ENCODE measurements at places on chromosomes 12 and 14.

- peak; percentile 38 for DNase-seq
Measured at GRCh38 chr12:130335517-130336392, 1.9 kb upstream of the PIWIL1 start.

- no peak for DNase-seq
Measured at GRCh38 chr12:14138495-14138894, 157.1 kb upstream of the GRIN2B start.

- DNase-seq: no peak
Measured at GRCh38 chr14:29930283-29930682, 2.6 kb upstream of the PRKD1 start.

DNA sequence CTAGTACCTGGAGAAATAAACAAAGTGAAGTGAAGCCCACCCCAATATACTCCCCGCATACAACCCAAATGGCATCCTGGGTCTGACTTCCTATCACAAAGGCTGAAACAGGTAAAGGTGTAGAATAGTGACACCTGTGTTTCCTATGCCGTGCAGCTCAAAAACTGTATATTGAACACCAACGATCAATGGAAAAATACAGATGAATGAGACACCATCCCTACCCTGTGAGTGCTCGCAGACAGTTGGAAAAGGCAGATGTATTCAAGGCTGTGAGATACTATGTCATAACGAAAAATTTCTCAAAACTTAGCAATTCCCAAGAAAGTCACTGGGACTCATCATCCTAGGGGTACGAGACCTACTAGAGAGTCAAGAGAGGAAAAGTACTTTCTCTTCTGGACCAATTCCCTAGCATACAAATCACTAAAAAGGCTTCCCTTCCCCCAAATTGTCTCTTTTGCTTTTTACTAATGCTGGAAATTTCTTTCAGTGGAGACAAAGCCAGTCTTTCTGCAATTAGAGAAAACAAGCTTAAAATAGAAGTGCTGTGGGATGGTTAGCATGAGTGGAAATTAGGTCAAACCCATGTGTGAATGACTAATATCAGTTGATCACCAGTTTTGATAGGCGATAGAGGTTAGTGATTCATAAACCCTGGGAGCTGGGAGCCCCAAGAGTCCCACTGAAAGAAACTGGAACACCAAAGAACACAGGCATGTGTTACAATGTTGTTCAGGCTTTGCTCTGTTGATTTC, 249.7 kb downstream of the SPTSSA start:
- DNase-seq: no peak

DNA sequence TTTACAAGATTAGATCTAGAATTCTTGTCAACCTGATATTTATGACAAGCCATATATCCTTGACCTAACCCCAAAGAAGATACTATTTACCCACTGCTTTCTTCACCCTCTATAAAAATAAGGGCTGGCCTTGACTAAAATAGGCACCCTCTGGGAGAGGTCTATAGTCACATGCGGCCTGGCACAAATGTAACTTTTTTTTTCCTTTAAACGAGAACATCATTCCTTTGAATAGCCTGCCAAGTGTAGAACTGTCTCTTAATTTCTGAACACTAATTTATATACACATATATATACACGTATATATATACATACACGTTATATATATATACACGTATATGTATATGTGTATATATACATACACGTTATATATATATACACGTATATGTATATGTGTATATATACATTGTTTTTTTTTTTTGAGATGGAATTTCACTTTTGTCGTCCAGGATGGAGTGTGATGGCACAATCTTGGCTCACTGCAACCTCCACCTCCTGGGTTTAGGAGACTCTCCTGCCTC, 18.6 kb downstream of the PPTC7 start:
- DNase-seq: no peak

DNA sequence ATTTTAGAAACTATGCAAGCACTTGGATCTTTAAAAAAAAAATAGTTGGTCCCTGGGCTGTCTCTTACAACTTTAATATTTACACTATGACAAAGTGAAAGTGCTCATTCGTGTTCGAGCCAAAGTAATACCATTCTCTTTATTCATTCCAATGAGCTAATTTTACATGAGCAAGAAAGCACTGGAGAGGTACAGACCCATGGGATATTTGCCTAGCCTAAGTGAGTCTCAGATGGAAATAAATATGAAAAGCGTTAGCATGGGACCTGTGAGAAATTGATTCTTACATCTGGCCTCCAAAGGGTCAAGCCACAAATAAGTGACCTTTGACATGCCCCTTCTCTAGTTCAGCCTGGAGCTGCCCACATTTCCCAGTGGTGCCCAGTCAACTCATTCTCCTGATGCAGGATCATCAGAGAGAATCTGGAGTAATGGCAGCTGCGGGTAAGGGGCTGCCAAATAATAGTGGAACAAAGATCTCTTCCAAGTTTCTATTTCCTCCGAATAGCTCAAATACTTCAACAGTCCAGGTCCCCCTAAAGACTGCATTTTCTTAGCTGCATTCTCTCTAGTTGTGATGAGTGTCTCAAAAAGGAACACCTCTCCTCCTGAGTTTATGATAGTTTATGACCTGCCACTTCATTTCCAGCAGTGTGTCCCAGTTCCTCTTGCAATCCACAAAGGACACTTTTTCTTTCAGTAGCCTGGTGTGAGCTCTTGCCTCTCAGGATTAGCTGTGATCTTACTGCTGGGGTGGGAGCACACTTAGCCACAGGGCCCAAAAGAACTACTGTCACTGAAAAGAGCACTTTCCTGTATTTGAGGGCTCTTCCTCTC, 208.2 kb downstream of the DAD1 start:
- no peak for DNase-seq

DNA sequence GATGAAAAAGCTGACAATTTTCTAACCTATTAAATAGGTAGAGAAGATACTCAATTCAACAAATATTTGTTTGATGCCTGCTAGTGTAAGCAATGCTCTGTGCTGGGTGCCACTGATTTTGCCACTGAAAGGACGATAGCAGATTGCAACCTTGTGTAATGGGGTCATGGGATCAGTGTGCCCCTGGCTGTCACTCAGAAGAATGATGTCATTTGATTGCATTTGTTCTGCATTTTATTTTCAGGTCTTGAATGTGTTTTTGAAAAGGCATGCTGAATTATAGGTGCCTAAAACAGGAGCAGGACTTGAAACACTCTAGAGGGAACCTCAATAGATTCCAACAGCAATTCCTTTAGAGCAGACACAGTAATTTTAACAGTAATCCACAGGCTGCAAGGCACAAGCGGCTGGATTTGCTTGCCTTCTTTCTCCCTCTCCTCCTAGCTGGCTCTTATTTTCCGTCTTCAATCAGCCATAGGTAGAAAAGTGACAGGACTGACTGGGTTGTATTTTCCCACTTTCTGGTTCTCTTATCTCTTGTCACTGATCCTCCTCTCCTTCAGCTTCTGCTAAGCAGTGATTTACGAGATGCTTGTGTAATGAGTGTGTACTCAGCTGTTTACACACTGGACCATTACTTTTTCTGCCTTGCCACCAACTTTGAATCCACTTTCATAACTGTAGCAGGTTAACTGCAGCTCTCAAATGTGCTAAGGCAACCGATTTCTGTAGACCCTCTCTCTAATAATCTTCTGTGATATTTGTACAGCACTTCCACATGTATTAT, 4.1 kb downstream of the PLXNC1 start:
- no peak for DNase-seq

DNA sequence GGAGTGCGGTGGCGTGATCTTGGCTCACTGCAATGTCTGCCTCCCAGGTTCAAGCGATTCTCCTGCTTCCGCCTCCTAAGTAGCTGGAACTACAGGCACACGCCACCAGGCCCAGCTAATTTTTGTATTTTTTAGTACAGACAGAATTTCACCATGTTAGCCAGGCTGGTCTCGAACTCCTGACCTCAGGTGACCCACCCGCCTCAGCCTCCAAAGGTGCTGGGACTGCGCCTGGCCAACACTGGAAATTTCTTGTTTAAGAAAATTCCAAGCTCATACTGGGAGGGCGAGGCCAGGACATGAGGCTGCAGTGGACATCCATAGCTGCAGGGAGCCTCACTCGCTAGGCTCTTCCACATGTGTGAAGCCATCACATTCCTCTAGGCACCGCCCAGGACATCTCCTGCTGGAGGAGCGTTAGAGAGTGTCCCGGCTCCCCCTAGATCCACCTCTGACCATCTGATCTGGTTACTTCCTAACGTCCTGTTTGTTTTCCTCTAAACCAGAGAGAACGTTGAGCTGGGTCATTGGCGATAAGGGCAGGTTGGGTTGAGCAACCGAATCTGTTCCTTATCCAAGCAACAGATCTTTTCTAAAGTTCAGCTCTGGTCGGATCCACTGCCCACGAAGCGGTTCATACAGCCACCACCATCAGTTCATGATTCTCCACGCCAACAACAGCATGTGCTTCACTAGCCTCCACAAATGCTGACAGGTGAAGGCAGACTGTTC, 108.2 kb upstream of the MED13L start:
- DNase-seq: no peak

DNA sequence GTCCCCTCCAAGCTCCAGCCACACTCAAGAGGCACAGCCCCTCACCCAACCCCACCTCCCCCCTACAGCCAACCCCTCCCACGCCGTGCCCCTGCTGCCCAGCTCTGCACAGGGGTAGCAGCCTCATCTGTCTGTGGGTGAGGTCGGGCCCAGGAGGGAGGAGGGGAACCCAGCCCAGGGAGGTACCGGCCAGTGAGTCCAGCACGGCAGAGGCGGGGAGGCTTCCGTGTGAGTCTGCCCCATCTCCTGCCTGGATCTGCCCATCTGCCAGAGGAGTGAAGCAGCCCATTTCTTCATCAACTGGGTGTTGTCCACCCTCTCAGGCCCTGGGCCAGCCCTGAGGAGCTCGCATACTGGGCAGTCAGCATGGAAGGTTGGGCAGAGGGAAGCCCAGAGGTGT, 54.2 kb downstream of the CCNK start:
- no peak for DNase-seq

DNA sequence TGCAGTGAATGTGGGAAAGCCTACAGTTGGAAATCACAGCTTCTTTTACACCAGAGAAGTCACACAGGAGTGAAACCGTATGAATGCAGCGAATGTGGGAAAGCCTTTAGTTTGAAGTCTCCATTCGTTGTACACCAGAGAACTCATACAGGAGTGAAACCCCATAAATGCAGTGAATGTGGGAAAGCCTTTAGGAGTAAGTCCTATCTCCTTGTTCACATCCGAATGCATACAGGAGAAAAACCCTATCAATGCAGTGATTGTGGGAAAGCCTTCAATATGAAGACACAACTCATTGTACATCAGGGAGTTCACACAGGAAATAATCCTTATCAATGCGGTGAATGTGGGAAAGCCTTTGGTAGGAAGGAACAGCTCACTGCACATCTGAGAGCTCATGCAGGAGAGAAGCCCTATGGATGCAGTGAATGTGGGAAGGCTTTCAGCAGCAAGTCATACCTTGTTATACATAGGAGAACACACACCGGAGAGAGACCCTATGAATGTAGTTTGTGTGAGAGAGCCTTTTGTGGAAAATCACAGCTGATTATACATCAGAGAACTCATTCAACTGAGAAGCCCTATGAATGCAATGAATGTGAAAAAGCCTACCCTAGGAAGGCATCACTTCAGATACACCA, 24.6 kb downstream of the ZNF26 start:
- DNase-seq: no peak

- no peak for DNase-seq
Measured at GRCh38 chr12:100875771-100876170, 81.2 kb downstream of the ANO4 start.

DNA sequence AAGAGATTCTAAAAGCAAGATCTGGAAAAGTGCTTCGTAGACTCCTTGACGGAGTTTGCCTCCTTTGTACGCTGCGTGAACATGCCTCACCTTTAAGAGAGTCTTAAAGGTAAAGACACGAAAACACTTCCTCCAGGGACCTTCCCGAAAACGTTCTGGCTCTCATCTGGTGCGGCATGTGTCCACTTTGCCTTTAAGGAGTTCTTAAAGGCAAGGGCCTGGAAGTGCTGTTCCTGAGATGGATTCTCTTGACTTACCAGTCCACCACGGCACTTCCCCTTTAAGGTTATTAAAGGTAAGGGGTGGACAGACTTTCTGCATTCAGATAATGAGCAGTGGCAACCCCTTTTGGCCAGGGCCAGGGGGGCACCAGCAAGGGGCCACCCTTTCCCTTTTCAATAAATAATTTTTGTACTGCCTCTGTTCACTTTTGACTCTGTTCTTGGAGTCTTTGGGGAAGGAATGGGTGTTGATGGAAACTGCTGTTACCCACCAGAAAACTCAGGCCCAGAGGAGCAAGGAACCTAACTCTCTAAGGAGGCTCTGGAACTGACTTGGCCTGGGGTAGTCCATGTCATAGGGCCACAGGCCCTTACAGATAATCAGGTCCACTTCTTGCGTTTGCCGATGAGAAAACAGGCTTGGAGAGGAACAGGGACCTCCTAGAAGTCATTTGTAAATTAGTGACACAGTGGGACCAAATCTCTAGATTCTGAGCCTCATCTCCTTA, 4.4 kb downstream of the REM2 start:
- peak; percentile 72 for DNase-seq

DNA sequence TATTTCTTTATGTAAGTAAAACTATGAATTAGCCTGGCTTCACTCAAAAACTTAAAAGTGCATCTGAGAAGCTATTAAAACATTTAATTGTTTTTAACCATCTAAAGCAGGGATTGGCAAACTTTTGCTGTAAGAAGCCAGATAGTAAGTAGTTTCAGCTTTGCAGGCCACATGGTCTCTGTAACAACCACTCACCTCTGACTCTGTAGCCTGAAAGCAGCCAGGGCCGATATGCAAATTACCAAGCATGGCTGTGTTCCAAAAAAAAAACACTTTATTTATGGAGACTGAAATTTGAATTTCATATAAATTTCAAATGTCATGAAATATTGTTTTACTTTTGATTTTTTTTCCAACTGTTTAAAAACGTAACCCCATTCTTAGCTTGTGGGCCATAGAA, 95.3 kb downstream of the CIT start:
- no peak for DNase-seq

DNA sequence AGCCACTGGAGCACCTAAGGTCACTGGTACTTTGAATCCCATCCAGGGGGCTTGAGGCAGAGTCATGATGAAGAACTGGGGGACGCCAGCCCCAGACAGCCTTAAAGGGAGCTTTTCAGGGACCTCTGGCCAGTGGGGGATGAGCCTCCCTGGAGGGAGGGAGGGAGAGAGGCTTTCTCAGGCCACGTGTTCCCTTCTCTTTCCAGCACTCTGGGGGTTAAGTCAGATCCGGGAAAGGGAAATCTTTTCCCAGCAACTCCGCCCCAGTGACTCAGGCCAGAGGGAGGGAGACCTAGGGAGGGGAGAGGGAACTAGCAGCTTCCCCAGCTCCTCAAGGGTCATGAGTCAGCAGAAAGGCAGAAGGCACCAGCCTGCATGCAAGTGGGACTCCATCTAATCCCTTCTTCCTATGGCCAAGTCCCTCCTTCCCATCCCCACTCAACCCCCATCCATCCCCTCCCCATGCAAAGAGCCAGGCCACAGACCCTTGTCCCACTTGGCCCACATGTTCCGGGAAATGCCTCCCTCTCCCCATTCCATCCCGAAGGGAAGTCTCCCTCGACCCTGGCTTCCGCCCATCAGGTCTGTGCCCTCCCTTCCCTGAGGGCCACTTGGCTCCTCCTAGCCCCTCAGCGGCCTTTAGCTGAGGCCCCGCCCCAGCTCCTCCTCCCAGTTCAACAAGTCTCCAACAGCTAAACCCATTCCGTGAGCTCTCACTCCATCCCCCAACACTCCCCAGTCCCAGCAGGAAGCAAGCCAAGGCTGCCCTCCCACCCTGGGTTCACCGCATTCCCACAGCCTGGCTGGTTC, 5.6 kb downstream of the TNFRSF1A start:
- DNase-seq: peak; percentile 75

Data from activated naive CD4-positive, alpha-beta T cell treated with anti-CD3 and anti-CD28 coated beads, Interleukin-2, amount 10 ng/mL, durations not matched to agents 7 days and 5 days (primary cell).